Right ventricle myocardium superior (tissue), 1 donor: ENCODE measurements at places on chromosomes 5 and 9.

DNA sequence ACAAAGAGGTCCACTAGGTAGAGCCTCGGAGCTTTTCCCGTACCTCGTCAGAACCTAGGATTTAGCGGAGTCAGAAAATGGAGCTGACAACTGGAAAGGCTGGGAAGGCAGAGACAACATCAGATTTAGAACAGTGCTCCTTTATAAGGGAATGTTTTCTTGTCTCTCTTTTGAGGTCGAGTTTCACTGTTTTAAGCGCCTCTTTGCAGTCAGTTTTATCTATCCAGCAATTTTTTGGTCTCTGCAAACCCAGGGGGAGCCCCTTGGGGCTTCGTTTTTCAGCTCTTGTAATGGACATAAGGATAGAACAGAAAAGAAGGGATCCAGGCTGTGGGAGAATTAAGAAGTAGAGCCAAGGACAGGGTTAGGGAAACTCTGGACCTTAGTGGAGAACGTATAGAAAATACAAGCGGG is 80.5 kb downstream of the FNBP1 start:
- DNase-seq = no peak

- no peak for DNase-seq
Measured at GRCh38 chr5:31449174-31449573, 82.7 kb downstream of the DROSHA start.

GRCh38 chr9:95028853-95029219 is 288.7 kb downstream of the FANCC start:
- DNase-seq = no peak

DNA sequence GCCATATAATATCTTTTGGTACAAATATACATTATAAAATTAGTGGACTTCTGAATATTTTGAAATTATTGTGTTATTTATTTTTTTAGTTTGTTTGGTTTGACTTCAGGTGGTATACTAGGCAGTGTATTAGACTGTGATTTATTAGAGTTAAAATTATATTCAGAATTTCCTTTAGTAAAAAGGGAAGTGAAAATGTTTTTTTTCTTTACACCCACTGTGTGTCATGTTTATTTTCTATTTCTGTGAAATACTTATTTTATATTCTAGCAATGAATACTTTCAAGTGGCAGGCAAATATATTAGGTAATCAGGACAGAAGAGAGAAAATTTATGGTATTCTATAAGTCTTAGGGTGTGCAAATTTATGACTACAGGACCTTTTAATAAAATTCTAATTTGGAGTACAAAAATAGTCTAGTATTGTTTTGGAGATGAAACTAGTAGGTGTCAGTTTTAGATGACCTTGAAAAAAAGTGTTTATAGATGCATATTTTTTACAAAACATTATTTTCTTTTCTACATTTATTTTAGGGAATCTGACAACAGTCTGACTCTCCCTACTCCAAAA is 8.8 kb downstream of the CSNK1G3 start:
- DNase-seq = no peak
